ENCODE measurements at places on chromosomes 13 and 19.
A peak's percentile ranks its signal among the peaks of the same experiment; 100 is the strongest.

DNA sequence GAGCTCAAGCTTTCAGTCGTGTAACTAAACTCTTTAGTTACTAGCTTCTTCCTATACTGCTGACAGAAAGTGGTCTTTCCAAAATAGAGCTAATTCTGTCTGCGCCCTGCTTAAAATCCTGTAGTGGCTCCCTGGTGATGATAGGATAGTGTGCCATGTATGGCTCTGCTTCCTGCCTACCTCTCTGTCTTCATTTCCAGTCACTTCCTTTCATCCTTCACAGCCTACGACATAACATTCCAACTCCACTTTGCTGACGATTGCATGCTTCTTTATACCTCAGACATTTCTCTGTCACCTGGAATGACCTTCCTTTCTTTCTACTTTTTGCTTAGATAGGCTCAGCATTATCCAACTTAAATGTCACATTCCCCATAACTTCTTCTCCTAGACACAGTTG is 190.8 kb downstream of the MAB21L1 start:
- DNase-seq: no peak

GRCh38 chr13:28613562-28613961 is 45.4 kb upstream of the POMP start:
- DNase-seq: no peak

- DNase-seq: no peak
These were observed 97.3 kb downstream of the STARD13 start for GRCh38 chr13:33188093-33188882.

DNA sequence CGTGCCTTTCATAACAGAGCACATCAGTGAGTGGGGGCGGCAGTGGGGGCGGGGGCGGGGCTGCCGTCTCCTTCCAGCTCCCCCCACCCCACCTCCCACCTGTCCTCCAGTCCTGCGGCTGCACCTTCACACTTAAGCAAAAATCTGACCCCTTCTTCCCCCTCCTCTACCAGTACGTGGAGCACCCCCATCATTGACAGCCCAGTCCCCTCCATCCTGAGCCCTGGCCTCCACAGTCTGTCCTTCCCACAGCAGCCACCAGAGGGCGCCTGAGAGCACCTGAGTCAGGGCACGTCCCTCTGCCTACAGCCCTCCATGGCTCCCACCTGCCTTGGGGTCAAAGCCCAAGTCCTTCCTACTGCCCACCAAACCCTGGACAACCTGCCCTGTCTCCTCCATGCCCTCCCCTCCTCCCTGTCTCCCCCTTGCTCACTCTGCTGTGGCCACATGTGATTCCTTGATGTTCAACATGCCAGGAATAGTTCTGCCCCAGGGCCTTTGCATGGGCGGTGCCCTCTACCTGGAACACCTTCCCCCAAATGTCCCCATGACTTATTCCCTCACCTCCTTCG is 4.0 kb downstream of the EBI3 start:
- DNase-seq: peak; percentile 39

DNA sequence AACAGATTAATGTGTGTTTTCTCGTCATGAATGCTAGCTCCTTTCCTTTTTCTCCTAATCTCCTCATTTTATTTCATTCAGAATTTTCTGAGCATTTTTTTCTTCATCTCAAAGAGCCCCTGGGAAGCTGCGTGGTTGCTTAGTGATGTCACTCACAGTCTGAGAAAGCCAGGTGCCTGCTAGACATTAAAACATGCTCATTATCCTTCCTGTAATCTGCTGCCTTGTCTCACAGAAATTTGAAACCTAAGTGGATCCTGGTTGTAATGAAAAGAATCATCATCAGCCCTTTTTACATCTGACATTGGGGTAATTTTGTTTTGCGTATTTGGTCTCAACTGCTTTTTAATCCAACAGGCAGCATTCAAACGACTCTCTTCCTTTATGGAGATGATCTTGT is 108.2 kb upstream of the RNF113B start:
- DNase-seq: no peak

- DNase-seq: no peak
These were observed 799 bp downstream of the PVR start for GRCh38 chr19:44644402-44645016.

GRCh38 chr19:38663156-38663651 is 15.8 kb downstream of the ACTN4 start:
- DNase-seq: no peak
